Left cardiac atrium (tissue), 4 donors: ENCODE measurements at places on chromosomes 1 and 21. TPM values are rescaled to one million over a fixed set of nuclear protein-coding genes. Genes with fewer than 3 reads are reported as not detected.

DNA sequence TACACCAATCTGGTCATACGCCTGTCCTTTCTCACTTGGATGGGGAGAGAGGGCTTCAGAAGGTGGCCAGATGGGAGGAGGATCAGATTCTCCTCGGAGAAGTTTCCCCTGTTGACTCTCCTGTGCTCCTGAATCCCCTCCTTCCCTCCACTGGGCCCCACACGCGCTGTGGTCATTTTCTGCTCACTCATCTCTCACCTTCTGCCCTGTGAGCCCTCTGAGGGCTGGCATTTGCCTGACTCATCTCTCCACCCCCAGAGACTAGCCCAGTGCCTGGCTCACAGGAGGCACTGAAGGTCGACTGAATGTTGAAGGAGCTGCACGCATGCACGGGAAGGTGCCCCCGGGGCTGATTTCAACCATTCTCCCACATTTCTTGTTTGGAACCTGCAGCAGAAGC lies 14.2 kb downstream of the ABCA4 start:
- DNase-seq: no peak

- no peak for DNase-seq
These were observed 39.5 kb upstream of the CR2 start for GRCh38 chr1:207414606-207415108.

- DNase-seq: no peak
These were observed 49.1 kb upstream of the DMRTB1 start for GRCh38 chr1:53410100-53410541.

Gene ZBTB18
- total RNA-seq: 21.4 TPM

Gene VANGL2
- 5.1 TPM for total RNA-seq
